ENCODE measurements at places on chromosomes 5 and 9.

GRCh38 chr5:139138809-139139208 is 59.4 kb downstream of the SIL1 start:
- peak; percentile 33 for DNase-seq

DNA sequence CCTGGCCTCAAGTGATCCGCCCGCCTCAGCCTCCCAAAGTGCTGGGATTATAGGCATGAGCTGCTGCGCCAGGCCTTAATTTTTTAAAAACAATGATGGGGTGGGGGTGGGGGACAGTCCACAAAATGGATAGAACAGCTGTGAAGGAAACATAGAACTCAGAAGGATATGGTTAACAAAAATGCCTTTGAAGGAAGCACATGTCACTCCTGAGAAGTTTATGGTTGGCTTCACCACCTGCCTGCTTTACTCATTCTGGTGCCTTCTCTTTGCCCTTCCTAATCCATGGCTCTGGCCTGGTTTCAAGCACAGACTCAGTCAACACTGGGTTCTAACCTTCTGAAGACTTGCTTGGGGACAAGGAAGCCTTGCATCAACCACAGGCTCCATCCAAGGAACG is 10.3 kb downstream of the BAG1 start:
- DNase-seq, result no peak

DNA sequence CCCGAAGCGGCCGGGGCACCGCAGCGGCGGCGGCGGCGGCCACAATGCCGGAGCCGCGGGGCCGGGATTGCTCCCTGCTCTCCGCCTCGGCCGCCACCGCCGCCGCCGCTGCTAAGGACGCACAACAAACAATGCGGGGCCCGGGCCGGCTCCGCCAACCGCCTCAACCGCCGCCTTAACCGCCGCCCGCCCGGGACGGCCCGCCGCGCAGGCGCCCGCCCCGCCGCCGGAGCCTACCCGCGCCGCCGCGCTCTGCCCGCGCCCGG is 254 bp downstream of the STRBP start:
- no peak for DNase-seq

DNA sequence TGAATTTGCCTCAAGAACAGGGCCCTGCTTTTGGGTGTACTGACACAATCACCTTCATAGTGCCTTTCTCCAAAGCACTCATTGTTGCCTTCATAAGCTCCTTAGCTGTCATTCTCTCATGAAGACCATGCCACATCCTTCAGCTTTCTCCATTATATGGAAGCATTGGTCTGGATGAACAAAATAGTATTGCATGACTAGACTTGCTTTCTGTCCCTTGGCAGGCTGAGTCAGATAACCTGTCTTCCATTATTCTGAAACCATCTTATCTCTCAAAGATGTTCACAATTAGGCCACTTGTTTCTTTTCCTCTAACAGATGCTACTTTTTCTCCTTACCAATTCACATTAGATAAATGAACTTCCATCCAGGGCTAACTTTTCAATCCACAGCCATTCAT is 297.9 kb downstream of the IRX1 start:
- no peak for DNase-seq

DNA sequence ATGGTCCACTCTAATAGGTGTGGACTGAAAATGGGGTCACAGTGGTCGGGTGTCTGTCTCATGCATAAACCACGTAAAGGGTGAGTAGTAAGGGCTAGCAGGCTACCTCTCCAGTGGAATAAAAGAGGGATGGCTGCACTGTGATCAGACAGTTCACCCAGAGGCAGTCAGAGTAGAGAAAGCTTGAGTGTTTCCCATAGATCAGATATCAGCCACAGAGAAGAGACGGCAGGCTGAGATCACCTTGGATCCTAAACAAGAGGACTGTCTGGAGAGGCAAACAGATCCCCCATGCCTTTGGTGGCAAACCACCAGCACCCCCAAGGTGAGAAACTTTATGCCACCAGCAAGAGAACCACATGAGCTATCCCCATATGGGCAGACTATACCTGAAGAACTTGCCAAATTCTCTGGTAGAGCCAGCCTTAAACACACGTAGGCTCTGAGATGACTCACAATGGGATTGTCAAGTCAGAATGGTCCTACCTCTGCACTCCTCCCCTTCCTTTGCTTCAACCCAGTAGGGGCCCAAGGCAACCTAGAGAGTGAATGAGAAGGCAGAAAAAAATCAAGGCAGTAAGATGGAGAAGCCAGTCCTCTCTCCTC is 205.2 kb upstream of the MAP3K1 start:
- no peak for DNase-seq

DNA sequence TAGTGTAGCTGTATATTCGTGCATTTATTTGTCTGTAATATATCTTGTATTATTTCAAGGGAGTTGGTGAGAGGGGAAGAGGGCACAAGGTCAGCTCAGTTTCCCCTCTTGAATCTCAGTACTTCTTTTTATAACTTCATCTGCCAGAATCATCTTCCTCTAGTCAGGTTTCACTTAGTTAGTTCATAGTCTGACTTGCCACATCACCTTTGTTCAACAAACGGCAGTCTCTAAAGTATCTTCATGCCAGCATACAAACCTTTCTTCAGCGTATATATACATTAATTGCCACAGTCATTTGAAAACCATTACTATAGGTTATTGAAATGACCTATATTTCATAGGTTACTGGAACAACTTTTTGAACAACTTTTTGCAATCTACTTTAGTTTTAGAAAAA is 1.6 kb downstream of the ECM2 start:
- DNase-seq, result no peak

DNA sequence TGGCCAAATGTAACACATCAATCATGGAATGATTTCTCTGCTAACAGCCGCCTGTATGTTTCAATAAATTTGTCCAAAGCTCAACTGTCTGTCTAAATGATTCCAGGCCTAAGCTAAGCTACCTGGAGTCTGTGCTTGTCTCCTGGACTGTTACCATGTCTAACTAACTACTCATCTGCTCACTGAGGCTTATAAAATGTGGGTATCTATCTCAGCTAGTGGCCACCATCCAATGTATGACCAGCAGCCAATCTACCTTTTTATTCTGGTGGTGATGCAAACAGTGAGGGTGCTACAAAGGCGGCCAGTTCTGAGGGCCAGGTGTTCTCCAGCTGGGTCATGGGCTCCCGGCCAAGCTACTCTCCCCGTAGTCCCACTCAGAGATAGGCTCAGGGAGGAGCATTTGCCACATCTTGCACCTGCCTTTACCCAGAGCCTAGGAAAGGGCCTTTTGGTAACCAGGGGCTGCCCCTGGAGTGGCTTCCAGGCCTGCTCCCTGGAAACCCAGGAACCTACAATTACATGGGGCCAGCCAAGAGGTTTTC is 59.1 kb downstream of the PFDN1 start:
- no peak for DNase-seq

GRCh38 chr9:133238851-133239532 is 29.9 kb upstream of the OBP2B start:
- peak; percentile 60 for DNase-seq

DNA sequence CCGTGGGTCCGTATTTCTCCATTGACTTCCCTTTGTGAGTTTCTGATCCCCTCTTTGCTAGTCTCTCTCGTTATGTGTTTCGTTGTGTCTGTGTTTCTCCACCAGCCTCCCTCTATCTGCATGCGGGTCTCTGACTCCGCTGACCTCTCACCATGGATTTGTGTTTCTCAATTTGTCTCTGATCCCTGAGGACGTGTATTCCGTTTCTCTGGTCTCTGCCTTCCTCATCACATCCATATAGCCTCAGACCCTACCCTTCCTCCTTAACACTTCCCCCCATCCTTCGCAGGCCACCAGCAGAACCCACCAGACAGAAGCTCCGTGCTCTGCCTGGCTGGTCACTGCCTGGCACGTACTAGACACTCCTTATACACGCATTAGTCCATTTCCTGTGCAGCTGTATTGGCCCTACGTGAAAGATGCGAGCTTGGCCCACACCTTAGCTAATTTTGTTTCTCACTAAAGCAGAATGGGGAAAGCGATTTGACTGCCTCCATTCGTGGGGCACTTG is 631 bp downstream of the B4GALT7 start:
- no peak for DNase-seq

DNA sequence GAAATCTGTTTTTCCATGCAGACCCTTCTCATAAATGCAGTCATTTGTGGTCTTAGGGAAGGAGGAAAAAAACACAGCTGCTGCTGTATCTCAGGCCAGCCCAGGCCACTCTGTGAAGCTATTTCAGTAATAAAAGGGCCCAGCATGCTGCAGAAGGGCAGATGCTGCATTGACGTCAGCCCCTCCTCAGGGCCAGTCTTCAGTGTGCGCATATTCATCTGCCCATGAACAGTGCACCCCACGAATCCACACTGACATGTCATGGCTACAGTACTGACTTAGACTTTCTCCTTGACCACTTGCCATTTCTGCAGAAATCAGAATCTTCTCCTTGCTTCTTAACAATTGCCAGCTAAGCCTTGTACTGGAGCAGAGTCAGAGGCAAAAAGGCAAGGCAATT is 304.7 kb downstream of the GABRG2 start:
- DNase-seq, result no peak

DNA sequence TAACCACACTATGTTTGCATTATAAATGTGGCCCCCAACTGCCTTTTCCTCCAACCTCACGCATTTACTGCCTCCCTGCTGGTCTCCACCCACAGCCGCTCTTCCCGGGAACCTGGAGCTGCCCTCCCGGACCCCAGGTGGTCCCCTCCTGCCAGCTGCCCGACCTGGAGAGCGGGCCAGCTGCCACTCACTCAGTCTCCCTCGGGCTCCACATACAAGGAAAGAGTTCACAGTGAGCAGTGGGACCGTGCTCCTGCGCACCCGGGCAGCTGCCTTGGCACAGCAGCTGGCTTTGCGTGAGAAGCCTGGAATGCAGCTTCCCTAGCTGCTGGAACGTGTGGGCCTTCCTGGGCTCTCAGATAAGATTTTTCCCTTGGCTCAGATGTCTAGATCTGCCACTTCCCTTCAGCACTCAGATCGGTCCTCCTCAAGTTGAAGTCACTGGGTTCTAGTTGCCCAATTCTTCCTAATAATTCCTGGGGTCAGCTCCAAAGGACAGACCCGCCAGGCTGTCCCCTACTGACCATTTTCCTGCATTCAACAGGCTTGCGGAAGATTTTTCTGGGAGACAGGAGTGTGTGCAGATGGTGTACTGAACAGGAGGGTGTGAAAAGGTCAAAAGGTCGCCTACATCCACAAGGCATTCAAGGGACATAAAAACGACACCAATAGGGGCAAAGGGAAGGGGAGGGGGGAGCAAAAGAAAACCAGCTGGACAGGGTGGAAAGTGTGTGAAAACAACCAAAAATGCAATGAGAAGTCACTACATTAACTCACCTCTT is 69.1 kb downstream of the MYO10 start:
- no peak for DNase-seq

- DNase-seq, result no peak
These were observed 516.5 kb downstream of the DNAH5 start for GRCh38 chr5:13427827-13428557.

DNA sequence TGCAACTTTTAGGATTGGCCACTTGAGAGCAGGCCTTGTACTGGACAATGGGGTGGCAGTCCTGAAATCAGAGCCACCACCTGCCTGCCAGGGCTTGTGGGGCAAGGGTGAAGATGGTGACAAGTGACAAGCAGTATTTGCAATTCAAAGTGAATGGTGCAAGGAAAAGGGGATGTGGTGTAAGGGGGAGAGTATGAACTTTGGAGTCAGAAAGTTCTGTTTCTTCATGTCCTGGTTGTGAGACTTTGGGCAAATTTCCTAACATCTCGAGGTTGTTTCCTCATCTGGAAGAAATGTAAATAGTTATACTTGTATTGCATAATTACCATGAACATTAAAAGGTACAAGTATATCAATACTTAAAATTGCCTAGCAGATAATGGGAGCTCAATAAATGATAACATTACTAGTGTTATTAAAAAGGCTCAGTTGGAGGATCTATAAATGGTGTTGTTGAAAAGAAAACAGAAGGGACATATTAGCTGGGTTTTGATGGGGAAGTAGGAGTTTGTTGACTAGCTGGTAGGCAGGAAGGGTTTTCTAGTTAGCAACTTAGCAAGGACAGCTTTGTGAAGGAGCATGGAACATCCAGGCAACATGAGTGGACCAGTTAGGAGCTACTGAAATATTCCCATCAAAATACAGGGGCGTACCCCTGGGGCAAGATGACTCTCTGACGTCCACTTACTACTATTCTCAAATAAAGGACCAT is 21.3 kb upstream of the MEGF9 start:
- no peak for DNase-seq

DNA sequence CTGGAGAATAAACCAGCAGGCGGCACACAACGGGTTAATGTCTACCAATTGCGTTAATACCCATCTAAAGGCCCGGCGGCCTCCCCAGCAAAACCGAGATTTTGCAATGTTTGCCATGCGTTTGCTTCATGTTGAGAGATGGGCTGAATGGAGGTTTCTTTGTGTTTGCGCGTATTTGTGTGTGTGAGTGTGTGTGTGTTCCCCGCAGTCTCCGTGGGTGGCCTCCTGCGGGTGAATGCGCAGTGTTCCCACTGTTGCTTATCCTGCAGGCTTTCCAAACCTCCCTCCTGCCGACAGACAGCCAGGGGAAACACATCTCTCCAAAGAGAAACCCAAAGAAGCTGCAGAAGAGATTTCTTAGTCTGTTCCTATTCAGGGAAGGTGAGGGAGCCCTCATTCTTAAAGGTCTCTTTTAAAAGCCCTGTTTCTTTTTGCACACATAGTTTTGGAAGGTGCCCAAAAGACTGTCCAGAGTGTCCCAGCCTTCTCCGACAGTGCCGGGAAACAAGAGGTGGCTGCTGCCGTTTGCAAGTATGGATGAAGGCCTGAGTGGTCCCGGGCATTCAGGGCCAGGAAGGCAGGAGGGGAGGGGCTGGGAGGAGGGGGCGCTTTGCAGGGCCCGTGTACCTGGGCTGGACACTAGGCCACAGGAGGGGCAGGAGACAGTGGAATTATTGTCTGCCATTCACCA is 103.8 kb upstream of the ERCC6L2 start:
- DNase-seq, result no peak

DNA sequence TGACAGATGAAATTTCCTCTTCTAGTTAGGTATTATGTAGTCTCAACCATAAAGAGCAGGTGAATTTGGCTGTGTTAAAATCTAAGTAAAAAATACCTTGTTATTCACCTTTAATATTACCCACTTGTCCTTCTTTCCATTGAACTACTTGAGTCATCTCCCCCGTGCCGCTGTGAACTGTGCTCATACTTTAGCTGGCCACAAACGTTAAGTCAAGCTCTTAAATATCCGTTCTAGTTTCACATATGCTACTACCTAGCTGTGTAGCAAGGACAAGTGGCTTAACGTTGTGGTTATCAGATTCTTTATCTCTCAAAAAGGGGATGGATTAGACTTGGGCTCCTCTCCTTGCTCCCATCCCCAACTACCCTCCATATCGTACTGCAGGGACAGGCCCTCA is 110.4 kb downstream of the EFNA5 start:
- no peak for DNase-seq

GRCh38 chr5:161863811-161864210 is 15.9 kb downstream of the GABRA1 start:
- DNase-seq, result no peak

DNA sequence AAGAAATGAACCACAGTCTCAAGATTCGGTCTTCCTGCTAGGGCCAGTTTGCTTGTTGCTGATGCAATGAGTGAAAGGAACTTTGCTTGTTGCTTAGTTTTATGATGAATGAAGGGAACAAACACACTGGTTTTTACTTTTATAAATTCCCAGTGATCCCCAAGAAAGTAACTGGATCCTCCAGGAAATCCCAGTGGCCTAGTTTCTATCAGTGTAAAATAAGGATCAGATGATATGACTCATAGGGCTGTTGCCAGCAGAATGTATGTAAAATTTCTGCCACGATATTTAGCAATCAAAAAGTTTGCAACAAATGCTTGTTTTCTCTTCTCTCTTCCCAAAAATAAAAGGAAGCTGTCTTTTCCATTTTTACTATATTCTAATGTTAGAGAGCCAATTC is 160.1 kb upstream of the CDKN2B start:
- no peak for DNase-seq

GRCh38 chr9:129084087-129084486 is 3.2 kb downstream of the DOLPP1 start:
- DNase-seq, result no peak

Measured in left ventricle myocardium inferior (tissue), 1 donor.